NCI-H146 (cell line): ENCODE measurements at places on chromosomes 6 and 20.

DNA sequence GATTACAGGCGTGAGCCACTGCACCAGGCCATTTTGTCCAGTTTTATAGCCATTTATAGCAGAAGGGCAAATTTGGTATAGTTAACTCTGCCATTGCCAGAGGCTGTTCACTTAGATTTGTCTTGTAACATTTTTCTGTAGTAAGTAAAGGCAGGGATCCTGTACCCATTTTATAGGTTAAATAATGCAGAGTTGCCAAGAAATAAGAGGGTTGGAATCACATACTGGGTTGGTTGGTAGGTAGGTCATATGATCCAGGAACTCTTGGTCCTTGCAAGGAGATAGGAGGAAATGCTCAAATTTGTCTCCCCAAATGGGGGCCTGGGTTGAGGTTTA, 68.1 kb downstream of the SHLD1 start:
- DNase-seq: no peak

GRCh38 chr6:41656002-41656691, 17.9 kb downstream of the MDFI start:
- DNase-seq: peak; percentile 38

DNA sequence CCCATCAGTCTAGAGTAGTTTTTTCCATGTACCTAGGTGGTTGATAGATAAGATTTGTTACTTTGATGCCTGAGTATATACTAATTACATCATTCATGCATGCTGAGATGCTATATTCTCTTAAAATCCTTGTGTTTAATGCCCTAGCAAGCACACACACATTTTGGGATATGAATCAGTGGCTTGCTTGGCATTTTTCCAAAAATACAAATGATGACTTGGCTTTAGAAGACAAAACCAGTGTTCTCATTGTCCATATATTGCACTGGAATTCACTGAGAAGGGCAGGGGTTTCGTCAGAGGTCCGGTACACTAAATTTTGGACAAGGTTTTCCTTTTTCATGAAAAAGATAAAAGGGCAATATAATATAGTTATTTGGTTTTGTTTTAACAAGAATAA, 24.9 kb downstream of the GTPBP2 start:
- no peak for DNase-seq

GRCh38 chr20:62655282-62656196, 13.2 kb downstream of the SLCO4A1 start:
- DNase-seq: no peak

GRCh38 chr20:37534401-37535157, 6.9 kb upstream of the BLCAP start:
- peak; percentile 80 for DNase-seq

DNA sequence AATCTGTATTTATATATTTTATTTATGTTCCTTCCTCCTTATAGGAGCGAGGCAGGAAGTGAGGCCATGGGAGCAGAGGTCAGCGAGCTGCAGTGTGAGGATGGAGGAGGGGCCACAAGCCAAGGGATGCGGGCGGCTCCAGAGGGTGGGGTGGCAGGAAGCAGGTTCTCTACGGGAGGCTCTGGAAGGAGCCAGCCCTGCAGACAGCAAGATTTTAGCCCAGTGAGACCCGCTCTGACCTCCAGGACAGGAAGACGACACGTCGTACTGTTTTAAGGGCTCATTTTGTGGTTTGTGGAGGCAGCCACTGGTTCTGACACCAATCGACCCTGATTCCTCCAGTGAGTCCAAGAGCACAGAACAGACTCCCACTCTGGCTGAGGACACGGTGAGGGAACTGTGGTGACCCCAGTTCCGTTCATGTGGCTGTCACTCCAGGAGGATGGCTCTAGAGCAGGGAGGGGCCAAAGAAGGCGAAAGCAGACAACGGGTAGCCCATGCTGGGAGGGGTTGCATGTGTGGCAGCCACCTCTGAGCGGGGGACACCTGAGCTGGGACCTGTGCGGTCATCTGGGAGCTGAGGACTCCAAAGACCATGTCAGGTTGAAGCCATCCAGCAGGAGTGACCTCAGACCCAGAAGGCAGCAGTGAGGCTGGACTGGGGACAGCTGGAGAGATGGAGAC, 100.1 kb upstream of the BHLHE23 start:
- no peak for DNase-seq

- peak; percentile 98 for DNase-seq
Measured at GRCh38 chr20:63980806-63981728, at the start of gene PRPF6. Gene PRPF6 (plus strand): TSS chr20:63981132. CDS start chr20:63981246, 114 bp downstream.

- no peak for DNase-seq
Measured at GRCh38 chr6:56046576-56046975, 171.2 kb upstream of the BMP5 start.

DNA sequence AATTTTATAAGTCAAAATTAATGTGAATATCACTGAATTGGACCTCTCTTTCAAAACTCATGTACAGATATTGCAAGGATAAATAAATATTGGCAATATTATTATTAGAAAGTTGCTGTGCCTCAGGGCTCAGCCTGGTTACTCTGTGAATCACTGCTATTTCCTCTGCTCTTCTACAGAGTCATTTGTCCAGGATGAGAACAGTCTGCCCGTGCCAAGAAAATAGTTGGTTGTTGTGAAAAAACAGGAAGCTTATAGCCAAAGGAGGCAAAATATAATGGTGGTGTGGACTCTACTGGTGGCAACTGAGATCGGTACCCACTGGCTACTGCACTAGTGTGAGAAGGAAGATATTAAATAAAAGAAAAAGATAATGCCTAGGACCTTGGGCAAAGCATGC, 93.6 kb downstream of the RIMS1 start:
- DNase-seq: no peak

- DNase-seq: peak; percentile 79
Measured at GRCh38 chr6:52284131-52284459, 447 bp downstream of the MCM3 start.
